ENCODE measurements at places on chromosomes 12 and 14. TPM values are rescaled to one million over a fixed set of nuclear protein-coding genes. Genes with fewer than 3 reads are reported as not detected.

- no peak for DNase-seq
These were observed 4.6 kb downstream of the SINHCAF start for GRCh38 chr12:31321186-31321896.

PRIMA1 gene
- total RNA-seq, result 0.06 TPM

TOGARAM1 gene
- 9.4 TPM for total RNA-seq

NDUFB1 gene
- total RNA-seq, result 395 TPM

GRCh38 chr12:121364683-121365121 is 12.5 kb upstream of the ANAPC5 start:
- peak; percentile 91 for DNase-seq

DNA sequence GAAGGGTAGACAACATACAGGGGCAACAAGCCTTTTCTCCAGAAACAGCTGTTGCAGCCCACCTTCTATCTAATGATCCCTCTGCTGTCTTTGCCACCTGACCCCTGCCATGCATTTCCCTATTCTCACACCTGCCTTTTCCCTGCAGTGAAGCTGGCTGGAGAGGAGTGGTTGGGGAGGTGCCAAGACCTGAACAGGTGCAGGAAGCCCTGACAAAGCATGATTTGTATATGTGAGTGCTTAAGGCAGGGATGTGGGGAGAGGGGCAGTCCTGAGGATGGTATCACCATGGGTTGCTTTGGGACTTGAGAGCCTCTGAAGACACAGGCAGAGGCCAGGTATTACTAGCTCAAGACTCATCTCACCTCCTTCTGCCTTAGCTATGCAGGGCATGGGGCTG is 2.9 kb upstream of the PFDN5 start:
- no peak for DNase-seq
